Foreskin melanocyte (primary cell): ENCODE measurements at places on chromosomes 1 and 21.
A peak's percentile ranks its signal among the peaks of the same experiment; 100 is the strongest.

- no peak for DNase-seq
Measured at GRCh38 chr1:2928366-2929325, 92.6 kb upstream of the ACTRT2 start.

GRCh38 chr1:172252321-172252720, 168.2 kb upstream of the C1orf105 start:
- DNase-seq = no peak

DNA sequence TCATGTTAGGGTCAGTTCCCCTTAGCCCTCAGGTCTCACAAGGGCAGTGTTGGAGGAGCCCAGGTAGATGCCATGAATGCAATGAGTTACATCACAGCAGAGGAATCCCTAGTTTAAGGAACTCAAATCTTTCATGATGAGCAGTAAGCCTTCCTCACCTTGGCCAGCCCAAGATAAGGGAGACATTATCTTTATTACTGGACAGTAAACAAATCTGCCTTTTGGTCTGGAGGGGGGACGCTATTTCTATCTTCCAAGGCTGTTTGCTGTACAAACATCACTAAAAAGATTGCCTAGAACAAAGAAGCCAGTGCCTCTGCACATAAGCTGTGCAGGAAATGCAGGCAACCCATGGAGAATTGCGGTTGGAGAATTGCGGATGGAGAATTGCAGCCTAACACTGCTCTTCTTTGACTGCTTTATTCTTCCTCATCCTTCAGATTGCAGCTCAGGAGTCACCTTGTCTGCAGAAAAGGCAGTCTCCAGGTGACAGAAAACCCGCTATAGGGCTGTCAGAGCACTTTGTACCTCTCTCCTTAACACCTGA, 2.3 kb upstream of the CHI3L1 start:
- DNase-seq = peak; percentile 5

DNA sequence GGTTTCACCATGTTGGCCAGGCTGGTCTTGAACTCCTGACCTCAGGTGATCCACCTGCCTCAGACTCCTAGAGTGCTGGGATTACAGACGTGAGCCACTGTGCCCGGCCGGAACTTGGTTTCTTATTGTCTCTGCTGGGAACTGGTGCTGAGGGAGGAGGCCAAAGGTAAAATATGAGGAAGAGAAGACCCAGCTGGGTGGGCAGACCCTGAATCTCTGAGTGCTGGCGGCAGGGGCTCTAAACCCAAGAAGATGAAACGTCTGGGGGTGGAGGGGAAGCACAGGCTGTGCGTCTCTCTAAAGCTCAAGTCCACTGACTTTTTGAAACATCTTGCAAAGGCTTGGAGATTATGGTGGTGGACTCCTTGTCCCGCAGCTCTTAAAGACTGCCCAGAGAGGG, 82.0 kb upstream of the TLR5 start:
- no peak for DNase-seq

GRCh38 chr21:26973226-26973625, 6.3 kb upstream of the ADAMTS5 start:
- DNase-seq = no peak

DNA sequence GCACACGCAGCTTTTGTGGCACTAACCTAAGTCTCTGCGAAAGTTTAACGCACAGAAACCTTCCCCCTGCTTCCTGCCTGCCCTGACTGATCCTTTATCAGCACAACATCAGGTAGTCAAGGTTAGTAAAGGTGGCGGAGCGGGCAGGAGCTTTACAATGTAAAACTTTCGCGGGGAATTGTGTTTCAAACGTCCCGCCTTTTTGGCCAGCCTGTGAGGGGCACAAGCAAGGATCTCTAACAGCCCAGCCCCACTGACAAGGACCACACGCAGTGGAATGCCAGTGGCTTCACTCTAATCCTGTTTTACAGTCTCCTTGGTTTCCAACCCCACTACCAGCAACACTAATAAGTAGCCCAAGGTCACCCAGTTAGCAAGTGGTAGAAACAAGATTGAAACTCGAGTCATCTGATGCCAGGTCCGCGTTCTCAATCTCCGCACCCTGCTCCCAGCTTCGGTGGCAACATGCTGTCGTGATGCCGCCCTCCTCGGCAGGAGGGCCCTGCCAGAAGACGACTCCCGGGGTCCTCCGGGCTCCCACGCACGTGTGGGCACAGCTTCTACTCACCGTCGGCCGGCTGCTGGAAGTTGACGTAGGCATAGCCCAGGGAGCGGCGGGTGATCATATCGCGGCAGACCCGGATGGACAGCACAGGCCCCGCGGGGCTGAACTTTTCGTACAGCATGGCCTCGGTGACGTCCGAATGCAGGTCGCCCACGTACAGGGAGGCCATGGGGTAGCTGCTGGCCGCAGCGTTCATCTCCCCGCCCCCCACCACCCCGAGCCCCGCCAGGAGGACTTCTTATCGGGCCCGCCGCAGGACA, 1.2 kb downstream of the PABPC4 start:
- DNase-seq = no peak
